ENCODE measurements at places on chromosomes 7 and 10. TPM values are rescaled to one million over a fixed set of nuclear protein-coding genes. Genes with fewer than 3 reads are reported as not detected.

The SHOC2 gene
- total RNA-seq = 69.1 TPM

The FGF8 gene
- 0.19 TPM for total RNA-seq

The DDC gene
- not detected for total RNA-seq

The AGK gene
- total RNA-seq = 20.0 TPM

The GPRIN2 gene
- total RNA-seq = not detected

The AGBL3 gene
- total RNA-seq = 0.96 TPM

The GRB10 gene
- 60.4 TPM for total RNA-seq

The FRAT2 gene
- 6.2 TPM for total RNA-seq

The PRR15 gene
- total RNA-seq = 3.7 TPM

The ZSWIM8 gene
- 83.4 TPM for total RNA-seq

The CEP55 gene
- 8.7 TPM for total RNA-seq

The ARMC3 gene
- total RNA-seq = not detected

The GLCCI1 gene
- 2.9 TPM for total RNA-seq

The CHST12 gene
- total RNA-seq = 6.1 TPM

The COBL gene
- not detected for total RNA-seq

The EGR2 gene
- total RNA-seq = 0.58 TPM

The SPDYE11 gene
- not detected for total RNA-seq

The GJD4 gene
- not detected for total RNA-seq

The ADAM22 gene
- total RNA-seq = 0.28 TPM

The CSGALNACT2 gene
- 41.2 TPM for total RNA-seq

The GCK gene
- 0.38 TPM for total RNA-seq

The PILRA gene
- total RNA-seq = under 0.01 TPM

The PRRT4 gene
- under 0.01 TPM for total RNA-seq

The HPSE2 gene
- total RNA-seq = not detected

The MSMB gene
- not detected for total RNA-seq

The C7orf57 gene
- total RNA-seq = not detected

The ZNF727 gene
- 0.38 TPM for total RNA-seq

The CAMK1D gene
- total RNA-seq = 2.8 TPM

The WIPF3 gene
- not detected for total RNA-seq

The HOXA10 gene
- total RNA-seq = not detected

The SSC4D gene
- total RNA-seq = 0.77 TPM

The TRIM73 gene
- total RNA-seq = 0.19 TPM

The MINDY4 gene
- 6.2 TPM for total RNA-seq

The IL6 gene
- total RNA-seq = 69.4 TPM

The GBX1 gene
- total RNA-seq = not detected

The JCAD gene
- total RNA-seq = 7.1 TPM

The TAS2R41 gene
- not detected for total RNA-seq

The FOXI2 gene
- not detected for total RNA-seq

The ANKRD22 gene
- not detected for total RNA-seq

The GNAT3 gene
- total RNA-seq = 0.28 TPM

The PNLIP gene
- not detected for total RNA-seq

The ADCY1 gene
- 0.56 TPM for total RNA-seq

The STAMBPL1 gene
- 55.2 TPM for total RNA-seq

The IFIT1B gene
- total RNA-seq = not detected

The IKZF1 gene
- total RNA-seq = not detected

The GPR158 gene
- total RNA-seq = 0.19 TPM

The DENND11 gene
- 5.9 TPM for total RNA-seq

The GATA3 gene
- 0.28 TPM for total RNA-seq

The SEPTIN7 gene
- total RNA-seq = 191 TPM

The ADIRF gene
- total RNA-seq = 69.4 TPM

The CHAT gene
- total RNA-seq = not detected
